ENCODE measurements at places on chromosomes 1 and 21.

- DNase-seq = no peak
These were observed 47.5 kb downstream of the MRPL39 start for GRCh38 chr21:25559746-25560145.

GRCh38 chr1:56125316-56125715, 454.0 kb downstream of the PLPP3 start:
- DNase-seq = no peak

DNA sequence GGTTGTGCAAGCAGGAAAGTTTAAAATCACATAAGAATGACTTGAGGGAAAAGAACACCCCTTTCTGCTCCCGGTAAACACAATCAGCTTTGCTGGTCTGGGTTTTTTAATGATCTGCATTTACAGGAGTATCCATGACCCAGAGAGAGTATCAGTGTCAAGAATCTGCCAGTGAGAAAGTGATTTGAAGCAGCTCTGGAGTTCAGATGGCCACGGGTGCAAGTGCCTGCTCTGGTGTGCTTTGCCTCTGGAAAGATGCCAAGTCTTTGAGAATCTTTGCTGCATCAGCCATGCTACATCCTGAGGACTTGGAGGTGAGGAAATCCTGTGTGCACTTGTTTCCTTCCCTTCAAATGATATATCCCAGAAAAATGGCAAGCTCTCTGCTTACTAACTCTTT, 18.6 kb upstream of the MYSM1 start:
- no peak for DNase-seq

GRCh38 chr21:45862543-45863207, 118.9 kb upstream of the COL6A1 start:
- no peak for DNase-seq

GRCh38 chr21:33020558-33021100, 5.1 kb upstream of the OLIG2 start:
- no peak for DNase-seq

- DNase-seq = no peak
These were observed 859 bp upstream of the MAGI3 start for GRCh38 chr1:113389359-113389952.

GRCh38 chr1:41382480-41383090, 21.4 kb downstream of the FOXO6 start:
- no peak for DNase-seq

GRCh38 chr1:174447866-174448530, at the start of gene GPR52:
GPR52 (plus strand) TSS chr1:174447964; CDS start chr1:174448112, 148 bp downstream.
- DNase-seq = no peak

Data from T-cell (primary cell).